ENCODE measurements at places on chromosomes 16 and 17.

GRCh38 chr17:61456688-61457225 lies 4.5 kb downstream of the TBX4 start:
- no peak for DNase-seq

DNA sequence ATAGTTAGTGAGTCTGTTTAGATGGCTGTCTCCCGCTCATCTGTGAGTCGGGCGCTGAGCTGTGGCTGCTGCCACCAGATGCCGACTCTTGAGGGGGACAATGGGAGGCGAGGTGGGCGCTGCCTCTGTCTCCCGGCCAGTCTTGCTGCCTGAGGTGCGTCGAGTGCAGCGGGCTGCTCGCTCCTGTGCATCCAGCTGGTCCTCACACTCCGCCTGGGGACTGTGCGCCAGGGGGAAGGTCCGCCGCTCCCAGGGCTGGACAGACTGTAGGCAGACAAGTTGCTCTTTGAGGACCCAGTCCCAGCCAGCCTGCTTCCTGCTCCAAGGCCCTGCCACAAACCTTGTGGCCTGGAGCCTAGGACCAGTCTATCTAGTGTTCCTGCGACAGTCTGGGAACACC lies 32.4 kb downstream of the STH start:
- no peak for DNase-seq

DNA sequence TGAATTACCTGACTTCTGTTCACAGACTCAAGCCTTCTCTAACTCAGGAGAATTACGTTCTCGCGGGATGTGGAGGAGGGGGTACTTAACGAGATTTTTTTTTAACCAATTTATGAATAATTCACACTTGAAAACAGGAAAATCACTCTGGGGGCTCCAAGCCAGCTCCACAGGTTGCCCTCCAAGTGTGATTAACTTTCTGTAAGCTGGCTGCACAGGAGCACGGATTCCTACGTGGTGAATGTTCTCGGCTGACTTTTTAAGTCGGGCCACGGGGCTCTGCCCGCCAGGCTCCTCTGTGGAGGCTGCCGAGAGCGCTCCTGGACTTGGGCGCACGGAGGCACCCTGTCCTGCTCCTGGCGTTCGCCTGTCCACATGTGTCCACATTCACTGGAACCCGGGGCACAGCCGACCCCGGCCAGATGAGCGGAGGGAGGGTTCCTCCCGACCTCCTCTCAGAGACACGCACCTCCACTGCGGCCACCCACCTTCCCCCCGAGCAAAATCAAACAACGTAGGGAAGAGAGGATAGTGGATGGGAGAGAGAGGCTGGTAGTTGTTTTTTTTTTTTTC lies 147.1 kb upstream of the CHMP6 start:
- DNase-seq: no peak

DNA sequence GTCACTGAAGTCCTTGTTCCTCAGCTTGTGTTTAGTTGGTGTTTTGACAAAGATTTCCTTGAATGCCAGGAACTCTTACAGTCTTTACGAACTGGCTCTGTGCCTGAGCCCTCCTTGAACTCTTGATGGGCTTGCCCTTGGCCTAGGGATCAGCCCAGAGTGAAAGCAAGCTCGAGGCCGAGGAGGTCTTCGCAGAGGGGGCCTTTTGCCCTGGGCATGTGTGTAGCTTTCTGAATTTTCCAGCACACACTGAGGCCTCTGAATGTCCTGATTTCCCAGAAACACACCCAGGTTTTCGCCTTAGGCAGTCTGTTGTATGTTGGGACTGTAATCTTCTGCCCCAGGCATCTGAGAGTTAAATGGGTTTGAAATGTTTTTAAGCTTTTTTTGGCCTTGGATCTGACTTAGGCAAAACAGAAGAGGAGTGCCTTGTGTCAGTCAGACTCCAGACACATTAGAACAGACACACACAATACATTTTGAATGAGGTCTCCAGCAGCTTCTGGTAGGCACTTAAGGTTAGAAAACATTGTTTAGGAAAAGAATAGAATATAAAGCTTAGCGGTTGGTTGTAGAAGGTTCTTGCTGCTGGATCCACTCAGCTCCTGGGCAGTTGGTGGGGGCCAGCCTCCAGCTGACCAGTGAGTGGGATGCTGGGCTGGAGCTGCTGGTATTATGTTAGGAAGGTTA lies 17.1 kb downstream of the FOXK2 start:
- DNase-seq: peak; percentile 62

GRCh38 chr17:79609673-79610645 lies 892 bp downstream of the RBFOX3 start:
- no peak for DNase-seq

- no peak for DNase-seq
Observed at GRCh38 chr16:2246301-2246885, 5.0 kb downstream of the ECI1 start.

DNA sequence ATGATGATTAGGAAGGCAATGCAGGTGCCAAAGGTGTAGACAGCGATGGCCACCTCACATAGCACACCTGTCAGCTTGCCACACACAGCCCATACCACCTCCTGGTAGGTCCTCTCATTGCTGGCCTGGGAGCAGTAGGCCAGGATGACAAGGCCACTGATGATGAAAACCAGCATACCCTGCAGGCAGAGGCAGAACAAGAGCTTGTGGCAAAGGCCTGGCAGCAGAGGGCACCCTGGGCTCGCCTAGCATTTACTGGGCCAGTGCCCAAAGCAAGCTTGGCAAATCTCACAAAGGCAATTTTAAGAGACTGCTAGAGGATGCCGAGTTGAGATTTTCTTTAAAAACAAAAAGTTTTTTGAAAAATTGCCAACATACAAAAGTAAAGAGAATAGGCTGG lies 5.9 kb downstream of the SLC38A7 start:
- no peak for DNase-seq

DNA sequence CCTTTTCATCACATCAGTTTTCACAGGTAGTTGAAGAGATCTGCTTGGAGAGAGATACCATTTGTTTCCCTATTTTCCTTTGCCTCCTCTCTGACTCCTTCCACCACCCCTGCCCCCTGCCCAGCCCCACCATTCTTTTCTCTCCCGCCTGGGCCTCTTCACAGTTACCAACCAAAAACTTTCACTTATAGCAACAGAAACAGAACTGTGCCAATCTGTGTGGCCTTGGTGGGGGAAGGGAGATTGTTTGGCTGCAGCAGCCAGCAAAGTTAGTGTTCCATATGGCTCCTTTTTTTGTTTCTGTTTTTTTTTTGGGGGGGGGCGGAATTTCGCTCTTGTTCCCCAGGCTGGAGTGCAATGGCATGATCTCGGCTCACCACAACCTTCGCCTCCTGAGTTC lies 17.2 kb upstream of the ARL4D start:
- no peak for DNase-seq

DNA sequence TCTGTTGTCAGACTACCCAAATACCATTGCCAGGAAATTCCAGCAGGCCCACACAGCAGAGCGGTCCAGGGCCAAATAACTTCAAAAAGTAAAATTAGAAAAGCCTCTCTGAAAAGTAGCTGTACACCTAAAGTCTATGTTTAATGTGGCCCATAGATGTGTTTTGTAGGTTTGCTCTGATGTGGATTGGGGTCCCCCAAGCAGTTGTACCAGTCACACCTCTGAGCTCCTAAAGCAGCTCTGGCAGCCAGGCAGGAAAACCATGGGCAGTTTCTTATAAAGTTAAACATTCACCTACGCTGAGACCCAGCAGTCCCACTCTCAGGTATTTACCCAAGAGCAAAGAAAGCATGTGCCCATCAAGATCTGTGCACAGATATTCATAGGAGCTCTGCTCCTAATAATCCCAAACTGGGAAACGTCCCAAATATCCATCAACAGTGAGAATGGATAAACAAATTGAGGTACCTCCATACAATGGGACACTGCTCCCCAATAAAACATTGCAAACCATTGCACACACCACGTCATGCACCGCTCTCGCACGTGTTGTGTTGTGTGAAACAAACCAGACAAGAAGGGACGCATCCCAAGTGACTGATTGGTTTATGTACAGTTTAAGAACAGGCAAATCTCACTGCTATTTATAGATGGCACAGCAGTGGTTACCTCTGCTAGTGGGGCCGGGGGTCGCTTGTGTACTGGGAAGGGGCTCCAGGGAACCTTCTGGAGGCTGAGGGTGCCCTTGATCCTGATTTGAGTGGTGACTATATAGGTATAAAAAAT lies 15.8 kb upstream of the PRM1 start:
- no peak for DNase-seq

GRCh38 chr17:56824503-56824902 lies 9.2 kb downstream of the C17orf67 start:
- no peak for DNase-seq

DNA sequence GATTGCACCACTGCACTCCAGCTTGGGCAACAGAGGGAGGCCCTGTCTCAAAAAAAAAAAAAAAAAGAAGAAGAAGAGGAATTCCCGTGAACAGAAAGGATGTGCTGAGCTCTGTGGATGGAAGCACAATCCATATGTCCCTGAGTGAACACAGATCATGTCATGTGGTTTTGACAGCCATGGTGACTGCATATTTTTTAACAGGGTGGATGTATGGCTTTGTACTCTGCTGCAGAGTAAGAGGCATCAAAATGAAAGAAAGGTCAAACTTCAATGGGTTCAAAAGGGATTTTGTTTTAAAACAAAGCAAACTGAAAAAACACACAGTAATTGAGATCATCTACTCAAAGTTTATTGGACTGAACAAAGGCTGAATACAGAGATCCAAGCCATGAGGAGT lies 31.5 kb downstream of the MXRA7 start:
- DNase-seq: no peak

DNA sequence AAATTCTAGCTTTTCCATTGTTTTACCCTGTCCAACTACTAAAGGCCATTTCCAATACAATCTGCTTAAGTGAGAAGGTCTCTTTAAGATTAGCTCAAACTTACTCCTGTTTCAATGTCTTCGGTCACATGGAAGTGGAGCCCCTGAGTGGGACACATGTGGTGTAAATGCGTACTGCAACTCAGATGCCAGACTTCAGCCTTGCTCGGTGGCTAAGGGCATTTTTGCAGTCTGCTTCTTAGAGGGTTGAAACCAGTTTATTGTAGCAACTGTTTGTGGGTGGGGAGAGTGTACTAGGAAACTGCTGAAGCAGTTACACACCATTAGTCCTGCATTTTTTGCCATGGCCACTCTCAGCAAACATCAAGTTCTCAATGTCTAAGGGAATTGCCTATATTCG lies 140.6 kb downstream of the PARN start:
- no peak for DNase-seq

- DNase-seq: no peak
Observed at GRCh38 chr17:21199856-21200255, 14.1 kb downstream of the TMEM11 start.

GRCh38 chr17:12590417-12590816 lies 75.3 kb upstream of the MYOCD start:
- no peak for DNase-seq

GRCh38 chr16:26475596-26475995 lies 591.1 kb upstream of the C16orf82 start:
- DNase-seq: peak; percentile 64

DNA sequence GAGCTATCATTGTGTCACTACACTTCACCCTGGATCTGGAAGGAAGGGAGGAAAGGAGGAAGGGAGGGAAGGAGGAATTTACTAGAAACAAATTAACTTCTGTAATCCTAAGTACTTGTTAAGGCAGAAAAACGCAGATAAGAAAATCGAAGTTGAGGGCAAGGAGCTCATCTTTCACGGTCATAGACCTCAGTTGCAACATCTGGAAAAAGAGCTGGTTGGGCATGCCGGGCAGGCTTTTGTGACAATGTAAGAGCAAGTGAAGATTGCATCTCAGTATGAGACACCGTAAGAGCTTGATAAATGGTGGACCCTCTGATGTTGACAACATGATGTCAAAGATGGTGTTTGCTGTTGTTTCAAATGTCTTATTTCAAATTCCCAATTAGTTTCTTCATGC lies 721.5 kb downstream of the MAF start:
- DNase-seq: no peak

DNA sequence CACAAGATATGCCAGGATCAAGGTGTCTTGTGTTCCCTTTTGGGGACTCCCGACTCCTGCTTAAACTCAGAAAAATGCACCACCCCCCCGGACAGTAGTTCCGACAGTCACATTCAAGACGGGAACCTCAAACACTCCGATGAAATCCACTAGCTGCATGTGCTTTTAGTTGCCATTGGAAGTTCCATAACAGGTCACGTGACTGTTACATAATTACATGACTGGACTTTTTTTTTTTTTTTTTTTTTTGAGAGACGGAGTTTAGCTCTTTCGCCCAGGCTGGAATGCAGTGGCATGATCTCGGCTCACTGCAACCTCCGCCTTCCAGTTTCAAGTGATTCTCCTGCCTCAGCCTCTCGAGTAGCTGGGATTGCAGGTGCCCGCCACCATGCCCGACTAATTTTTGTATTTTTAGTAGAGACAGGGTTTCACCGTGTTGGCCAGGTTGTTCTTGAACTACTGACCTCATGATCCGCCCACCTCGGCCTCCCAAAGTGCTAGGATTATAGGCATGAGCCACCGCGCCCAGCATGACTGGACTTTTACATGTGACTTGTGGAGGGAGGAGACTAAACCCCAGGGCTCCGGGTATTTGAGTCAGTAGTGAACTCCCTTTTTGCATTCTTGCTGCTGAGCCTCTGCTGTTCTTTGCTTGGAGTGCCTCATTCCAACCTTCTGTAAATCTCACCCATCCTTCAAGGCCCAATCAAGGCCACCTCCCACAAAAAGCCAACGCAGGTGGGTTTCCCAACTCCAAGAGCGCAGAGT lies 1.6 kb downstream of the SIRT7 start:
- no peak for DNase-seq

- DNase-seq: peak; percentile 67
Observed at GRCh38 chr16:66751303-66751991, at the start of gene DYNC1LI2. DYNC1LI2 (minus strand) TSS chr16:66751609; CDS start chr16:66751591, 18 bp downstream.
